ENCODE measurements at places on chromosomes 2 and 18.

GRCh38 chr2:232028631-232029030 is 67.1 kb downstream of the DIS3L2 start:
- peak; percentile 38 for DNase-seq

DNA sequence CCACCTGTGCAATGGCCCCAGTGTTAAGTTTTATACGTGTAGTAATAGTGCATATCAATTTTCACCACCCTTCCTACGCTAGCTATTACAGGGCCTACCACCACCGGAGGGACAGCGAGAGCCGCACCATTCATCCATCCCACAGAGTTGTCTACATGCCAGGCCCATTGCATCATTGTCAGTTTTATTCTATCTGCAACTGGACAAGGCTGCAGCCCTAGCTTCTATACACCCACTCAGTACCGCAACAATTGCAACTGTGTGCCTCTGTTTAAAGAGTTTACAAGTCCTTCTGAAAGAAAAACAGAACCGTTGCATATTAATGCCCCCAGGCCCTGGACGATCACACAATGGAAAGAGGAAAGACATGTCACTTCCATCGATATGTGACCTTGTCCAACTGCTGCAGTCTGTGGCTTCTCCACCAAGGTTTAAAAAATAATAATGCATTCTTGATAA is 58.6 kb downstream of the ZEB2 start:
- peak; percentile 38 for DNase-seq

- DNase-seq = no peak
Observed at GRCh38 chr2:172350839-172351479, 76.4 kb upstream of the ITGA6 start.

DNA sequence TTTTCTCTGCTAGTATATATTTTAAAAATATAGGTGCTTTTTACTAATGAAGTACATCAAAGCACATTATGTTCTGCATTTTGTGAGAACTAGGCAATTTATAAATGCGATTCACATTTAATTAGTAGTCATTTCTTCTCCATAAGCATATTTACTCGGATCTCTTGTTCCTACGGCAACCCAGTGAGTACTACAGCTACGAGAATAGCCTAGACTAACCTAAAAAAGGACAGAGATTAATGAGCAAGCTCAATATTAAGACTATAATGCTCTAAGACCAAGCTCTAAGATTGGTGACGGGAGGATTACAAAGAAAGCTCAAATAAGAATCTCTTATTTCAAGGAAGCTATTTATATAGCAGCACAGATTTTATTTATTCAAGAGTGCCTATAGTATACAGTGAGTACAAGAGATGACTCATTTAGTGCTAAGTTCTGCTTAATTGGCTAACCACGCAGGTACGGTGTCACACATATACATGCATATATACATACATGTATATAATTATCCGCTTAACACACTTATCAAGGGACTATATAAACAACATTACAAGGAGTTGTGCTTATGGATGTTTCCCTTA is 364.7 kb downstream of the GPD2 start:
- DNase-seq = no peak

DNA sequence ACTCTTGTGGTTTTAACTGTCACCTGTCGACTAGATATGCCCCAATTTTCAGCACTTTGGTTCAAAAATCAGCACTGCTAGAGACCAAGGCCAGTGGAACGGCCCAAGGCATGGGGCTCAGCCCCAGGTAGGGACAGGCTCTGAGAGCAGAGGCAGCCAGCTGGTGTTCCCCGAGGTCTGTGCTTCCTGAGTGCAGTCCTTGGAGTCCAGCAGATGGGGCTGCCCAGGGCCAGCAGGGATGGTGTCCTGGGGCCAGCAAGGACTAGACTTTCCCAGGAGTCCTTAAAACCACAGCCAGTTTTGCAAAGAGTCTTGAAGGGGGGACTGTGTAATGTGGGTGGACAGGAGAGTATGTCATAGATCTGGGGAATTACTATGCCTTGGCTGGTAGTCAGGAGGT is 56.3 kb downstream of the POMC start:
- DNase-seq = no peak

DNA sequence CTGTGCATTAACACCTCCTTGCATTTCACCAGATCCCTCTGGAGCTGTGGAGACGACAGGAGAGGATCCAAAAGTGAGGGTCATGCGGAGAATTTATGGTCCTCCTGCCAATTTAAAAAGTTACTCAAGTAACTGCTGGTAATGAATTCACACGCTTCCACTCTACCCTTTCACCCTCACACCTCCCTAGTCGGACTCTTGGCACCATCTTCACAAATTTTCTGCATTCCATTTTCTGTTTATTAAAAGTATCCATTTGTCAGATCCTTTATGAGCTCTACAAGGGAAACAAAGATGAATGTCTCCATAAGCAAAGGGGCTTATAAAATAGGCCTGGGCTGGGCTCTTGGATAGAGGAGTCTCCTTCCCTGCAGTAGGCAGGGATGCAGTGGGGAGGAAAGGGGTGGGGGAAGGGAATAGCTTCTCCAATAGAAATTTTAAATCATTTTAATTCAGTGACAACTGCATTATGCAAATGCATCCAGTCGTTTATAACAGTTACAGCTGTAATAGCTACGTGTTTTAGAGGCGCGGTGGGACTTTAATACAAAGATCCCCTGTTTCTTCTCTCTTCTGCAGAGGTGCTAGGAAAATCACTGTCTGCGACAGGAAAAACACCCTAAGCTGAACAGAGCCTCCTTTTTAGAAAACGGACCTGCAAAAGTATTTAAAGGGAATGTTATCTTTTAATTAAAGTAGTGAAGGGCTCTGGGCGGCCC is 132.2 kb downstream of the EPHA4 start:
- no peak for DNase-seq

GRCh38 chr2:38259311-38259710 is 117.8 kb downstream of the ATL2 start:
- no peak for DNase-seq

DNA sequence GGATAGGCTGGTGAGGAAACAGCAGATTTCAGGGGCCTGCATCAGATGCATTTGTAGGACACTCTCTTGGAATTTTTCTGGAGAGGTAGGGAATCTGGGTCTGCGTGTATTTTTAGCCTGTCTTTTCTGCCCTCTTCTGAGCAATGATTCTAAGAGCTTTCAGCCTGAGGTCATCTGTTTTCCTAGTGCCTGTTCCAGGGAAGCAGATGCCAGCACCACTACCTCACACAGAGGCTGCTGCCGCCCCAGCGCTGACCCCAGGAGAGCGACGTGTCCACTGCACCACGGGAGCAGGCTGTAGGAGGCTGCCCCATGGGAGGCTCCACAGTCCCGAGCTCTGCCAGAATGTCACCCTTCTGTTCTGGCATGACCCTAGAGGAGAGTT is 316.5 kb downstream of the CYP26B1 start:
- peak; percentile 20 for DNase-seq

DNA sequence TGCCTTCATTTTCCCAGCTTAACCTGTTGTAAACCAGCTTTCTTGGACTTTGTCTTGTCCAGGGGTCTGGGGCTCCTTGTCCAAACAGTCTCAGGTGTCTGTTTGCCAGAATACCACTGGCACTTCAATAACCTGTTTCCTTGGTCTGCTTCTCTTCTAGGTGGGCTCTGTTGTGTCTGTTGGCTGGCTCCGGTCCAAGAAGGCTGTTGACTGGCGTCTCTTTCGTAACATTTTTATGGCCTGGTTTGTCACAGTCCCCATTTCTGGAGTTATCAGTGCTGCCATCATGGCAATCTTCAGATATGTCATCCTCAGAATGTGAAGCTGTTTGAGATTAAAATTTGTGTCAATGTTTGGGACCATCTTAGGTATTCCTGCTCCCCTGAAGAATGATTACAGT is 17.0 kb downstream of the SLC20A1 start:
- no peak for DNase-seq

- no peak for DNase-seq
Observed at GRCh38 chr2:12296915-12297314, 419.8 kb upstream of the TRIB2 start.

DNA sequence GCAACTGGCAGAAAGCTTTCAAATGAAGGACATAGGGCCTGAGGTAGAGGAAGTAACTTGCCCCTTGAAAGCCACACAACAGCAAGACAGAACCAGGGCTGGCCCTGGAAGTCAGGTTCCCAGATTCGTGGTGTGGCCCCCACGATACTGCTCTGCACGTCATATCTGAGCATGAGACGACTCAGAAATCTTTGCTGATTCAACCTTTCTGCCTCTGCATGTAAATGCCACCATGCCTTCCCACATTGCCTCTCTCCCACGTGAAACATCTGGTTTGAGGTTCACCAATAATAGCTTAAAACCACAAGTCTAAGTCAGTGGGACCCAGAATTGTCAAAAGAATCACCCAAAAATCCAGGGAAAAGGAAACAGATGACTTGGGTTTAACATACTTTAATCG is 214.0 kb upstream of the TRIB2 start:
- DNase-seq = no peak

Measured in fibroblast of the conjunctiva (primary cell).